IMR-90 (cell line): ENCODE measurements at places on chromosomes 16 and 17.

DNA sequence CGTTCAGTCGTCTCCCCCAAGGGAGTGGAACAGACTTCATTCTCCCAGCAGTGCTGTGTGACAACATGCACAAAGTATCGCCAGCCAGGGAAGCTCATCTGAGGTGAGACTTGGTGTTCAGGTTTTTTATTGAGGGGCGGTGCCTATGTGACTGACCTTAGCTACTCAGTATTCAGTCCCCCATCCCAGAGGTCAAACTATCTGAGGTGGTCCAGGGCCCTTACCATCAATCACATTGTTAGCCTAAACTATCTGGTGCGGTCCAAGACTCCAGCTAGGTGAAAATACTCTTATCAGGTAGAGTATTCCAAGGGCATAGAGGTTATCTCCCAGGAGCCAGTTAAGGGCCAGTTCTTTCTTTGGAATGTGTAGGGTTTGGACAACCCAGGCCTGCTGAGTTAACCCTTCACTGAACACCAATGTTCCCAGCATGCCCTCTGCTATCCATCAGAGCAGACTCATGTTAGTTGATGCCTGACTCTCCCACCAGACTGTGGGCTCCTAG is 5.4 kb upstream of the CACNG1 start:
- no peak for DNase-seq

DNA sequence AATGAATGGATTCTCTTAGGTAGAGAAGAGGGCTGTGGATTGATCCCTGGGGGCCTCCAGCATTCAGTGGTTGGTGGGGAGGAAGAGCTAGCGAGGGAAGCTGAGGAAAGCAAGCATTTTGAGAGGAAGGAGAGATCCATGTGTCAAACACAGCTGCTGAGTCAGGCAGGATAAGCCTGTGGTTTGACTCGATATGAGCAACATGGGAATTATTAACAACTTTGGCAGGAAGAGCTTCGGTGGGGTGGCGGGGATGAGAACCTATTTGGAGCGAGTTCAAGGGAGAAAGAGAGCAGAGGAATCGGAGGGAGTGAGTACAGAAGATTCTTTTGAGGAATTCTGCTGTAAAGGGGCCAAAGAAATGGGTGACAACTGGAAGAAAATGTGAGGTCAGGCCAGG is 59.5 kb upstream of the CDC42EP4 start:
- peak; percentile 92 for DNase-seq

DNA sequence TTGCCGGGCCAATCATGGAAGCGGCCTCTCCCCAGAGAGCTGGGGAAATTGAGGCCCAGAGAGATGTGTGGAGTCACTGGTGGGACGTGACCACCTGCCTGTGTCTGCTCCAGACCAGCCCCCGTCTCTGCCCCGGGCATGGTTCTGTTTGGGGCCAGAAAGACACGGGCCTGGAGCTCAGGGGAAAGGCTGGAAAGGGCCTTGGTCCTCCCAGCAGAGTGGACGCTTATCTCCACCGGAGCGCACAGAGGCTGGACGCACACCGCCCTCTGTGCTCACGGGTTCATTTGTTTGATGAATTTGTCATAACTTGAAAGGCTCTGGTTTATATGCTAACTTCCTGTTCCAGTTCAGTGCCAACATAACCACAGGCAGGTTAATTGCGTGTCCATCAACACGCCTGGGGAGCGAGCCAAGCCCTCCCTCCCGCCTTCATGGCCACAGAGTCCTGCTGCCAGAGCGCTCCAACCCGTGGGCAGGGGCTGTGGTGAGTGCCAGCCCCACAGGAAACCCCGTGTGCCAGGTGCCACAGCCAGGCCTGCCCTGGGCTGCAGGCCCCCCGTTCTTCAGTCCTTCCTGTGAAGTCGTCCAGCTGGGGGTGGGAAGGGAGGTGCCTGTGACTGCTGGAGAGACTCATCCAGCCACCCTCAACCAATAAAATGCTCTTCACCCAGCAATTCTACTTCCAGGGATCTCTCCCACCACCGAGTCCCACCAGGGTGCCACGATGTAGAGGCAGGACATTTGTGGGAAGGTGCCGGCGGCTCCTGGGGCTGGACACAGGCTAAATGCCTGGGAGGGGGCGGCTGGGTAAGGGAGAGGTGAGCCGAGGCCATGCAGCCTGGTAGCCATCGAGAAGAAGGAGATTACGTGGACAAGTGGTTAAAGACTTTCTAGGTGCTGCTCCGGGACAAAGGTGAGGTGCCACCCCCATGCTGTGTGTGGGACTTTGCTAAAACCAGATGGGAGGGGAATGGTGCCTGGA is 29.4 kb upstream of the BAHCC1 start:
- peak; percentile 81 for DNase-seq

GRCh38 chr16:51243936-51244436 is 92.9 kb upstream of the SALL1 start:
- DNase-seq: peak; percentile 16

DNA sequence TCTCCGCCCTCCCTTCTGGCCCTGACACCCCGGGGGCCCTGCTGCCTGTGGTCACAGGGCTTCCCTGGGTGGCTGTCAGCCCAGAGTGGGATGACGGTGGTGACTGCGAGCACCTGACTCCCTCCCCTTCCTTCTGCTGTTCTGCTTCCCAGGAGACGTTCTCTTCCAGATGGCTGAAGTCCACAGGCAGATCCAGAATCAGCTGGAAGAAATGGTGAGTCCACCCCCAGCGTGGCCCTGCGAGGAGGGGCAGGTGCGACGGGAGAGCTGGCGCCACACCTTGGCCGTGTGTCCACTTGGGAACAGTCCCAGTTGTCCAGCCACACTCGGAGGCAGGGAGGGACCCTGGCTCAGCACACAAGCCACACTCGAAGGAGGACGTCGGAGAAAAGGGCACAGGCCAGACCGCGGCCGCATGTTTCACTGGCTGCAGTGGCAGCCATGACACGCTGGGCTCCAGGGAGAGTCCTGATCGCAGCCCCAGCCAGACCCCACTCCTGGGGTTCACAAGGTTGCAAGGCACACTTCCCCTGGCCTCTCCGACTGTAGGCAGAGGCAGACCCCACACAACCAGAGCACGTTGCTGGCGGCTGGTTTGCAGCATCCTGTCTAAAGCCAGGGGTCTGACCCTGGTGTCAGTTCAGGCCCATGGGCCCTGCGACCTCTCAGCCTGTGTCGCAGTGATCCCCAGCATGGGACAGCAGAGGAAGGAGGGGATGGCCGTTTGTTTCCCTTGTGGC is 49.9 kb downstream of the BAIAP2 start:
- no peak for DNase-seq

GRCh38 chr16:63195336-63195735 is 1159.1 kb upstream of the CDH8 start:
- DNase-seq: no peak

DNA sequence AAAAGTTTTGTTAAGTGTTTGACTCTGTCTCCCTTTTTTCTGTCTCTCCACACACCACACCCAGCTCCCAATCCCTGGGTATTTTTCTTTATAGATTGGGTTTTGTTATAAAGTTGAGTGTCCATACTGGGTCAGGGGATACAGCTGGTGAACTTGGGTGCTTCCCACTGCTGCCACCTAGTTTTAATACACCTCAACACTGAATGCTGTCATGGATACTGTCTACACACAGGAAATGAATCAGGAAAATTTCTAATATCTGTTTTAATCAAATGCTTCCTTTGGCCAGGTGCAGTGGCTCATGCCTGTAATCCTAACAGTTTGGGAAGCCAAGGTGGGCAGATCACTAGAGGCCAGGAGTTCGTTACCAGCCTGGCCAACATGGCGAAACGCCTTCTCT is 5.3 kb upstream of the TAOK1 start:
- no peak for DNase-seq

DNA sequence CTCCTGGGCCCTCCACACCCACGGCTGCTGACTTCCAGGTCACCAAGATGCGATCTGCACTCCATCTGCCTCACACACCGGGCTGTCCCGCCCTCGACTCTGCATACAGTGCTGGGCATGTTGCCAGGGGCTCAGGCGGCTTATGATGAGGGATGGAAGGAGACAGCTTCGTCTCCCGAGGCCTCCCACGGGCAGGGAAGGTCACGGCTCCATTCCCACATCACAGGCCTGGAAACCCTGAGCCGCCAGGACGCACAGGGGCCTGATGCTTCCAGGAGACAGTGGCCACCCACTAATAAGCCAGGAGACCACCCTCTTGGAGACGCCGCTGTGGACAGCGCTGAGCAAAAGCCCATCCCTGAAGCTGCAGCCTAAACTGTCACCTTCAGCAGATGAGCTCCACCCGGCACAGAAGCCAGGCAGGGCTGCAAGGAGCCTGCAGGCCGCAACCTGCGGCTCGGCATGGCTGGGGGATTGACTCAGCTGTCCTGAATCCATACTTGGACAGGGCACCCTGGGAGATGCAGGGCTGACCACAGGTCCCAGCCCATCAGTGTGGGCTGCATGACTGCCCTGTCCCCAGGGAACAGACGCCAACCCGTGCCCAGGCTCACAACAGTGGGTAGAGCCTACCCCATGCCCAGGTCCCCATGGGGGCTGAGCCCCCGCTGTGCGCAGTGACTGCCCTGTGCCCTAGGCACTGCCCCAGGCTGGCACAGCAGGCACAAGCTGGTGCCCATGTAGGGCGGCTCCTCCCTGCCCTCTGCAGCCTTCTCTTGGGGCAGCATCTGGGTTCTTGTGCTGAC is 34.4 kb downstream of the SLC7A5 start:
- DNase-seq: peak; percentile 65

DNA sequence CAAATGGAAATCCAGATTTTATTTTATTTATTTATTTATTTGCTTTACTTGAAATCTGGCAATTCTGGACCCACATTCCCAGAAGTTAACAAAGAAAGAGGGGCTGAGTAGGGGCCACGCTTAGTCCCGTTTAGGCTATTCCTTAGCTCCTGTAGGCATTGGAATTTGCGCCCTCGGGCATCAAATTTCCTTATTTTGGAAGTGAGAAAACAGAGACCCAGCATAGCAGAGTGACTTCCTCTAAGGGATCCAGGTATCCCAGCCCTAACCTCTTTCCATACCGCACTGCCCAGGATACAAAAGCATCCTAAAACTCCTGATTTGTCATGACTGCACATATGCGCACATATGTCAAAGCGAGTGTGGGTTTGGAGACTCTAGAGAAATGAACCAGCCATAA is 19.0 kb upstream of the SMG1 start:
- DNase-seq: no peak
